ENCODE measurements at places on chromosomes 12 and 14.
A peak's percentile ranks its signal among the peaks of the same experiment; 100 is the strongest.

- H3K36me3 ChIP-seq, result no peaks in the 10 kb centered on the region
- H3K27me3 ChIP-seq, result no peaks in the 10 kb centered on the region
Measured at GRCh38 chr12:61694214-61694613, 566.0 kb upstream of the USP15 start.

- H3K4me1 ChIP-seq, result no peaks in the 10 kb centered on the region
- DNase-seq, result no peak
- H3K36me3 ChIP-seq, result no peaks in the 10 kb centered on the region
- no peak overlapping the region for H3K4me3 ChIP-seq
- H3K27me3 ChIP-seq, result no peaks in the 10 kb centered on the region
Measured at GRCh38 chr12:110109037-110109836, 14.9 kb upstream of the IFT81 start.

DNA sequence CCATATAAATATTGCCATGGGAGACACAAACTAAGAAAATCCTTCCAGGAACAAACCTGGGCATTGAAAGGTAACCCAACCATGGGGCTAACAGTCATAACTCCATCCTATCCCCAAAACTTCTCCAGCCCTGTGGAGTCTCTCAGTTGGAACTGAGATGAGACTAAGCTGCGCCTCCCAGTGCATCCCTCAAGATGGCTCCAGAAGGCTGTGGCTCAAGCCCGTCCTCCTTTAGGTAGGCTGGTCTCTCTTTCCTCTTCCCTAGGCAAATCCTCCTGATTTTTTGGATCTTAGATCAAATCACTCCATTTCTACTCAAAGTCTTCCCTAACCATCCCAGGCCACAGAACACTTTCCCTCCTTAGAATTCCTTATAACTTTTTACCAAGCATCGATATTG lies 364.3 kb upstream of the CCDC196 start:
- H3K27ac ChIP-seq, result no peak overlapping the region
- no peaks in the 10 kb centered on the region for H3K36me3 ChIP-seq
- DNase-seq, result no peak
- H3K4me3 ChIP-seq, result no peak overlapping the region

GRCh38 chr12:12872934-12873275 lies 18.5 kb upstream of the GPRC5A start:
- no peak overlapping the region for H3K4me3 ChIP-seq
- no peaks in the 10 kb centered on the region for H3K27me3 ChIP-seq
- no peak for DNase-seq
- no peaks in the 10 kb centered on the region for H3K36me3 ChIP-seq
- H3K27ac ChIP-seq, result no peak overlapping the region

DNA sequence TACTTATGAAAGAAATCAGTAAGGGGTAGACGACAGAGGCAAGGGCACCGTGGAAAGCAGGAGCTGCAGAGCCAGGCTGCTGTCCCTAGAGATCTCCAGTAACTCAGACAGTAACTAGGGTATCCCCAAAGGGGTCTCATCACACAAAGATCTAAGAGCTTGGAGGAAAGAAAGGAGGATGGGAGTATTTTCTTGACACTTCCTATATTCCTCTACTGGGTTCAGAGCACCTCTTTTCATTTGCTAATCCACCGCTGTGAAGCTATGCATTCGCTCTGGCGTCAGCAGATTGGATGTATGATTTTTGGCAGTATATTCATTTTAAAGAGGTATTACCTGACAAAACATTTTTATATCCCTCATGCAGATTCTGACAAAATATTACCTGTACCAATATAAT lies 12.6 kb downstream of the USP44 start:
- H3K36me3 ChIP-seq, result peaks cover 9% of the 10 kb centered on the region
- no peaks in the 10 kb centered on the region for H3K27me3 ChIP-seq
- DNase-seq, result no peak
- H3K4me3 ChIP-seq, result no peak overlapping the region
- H3K4me1 ChIP-seq, result peaks cover 22% of the 10 kb centered on the region
- H3K27ac ChIP-seq, result peak overlapping the region; percentile 25

GRCh38 chr12:7117670-7118069 lies 8.7 kb upstream of the C1RL start:
- no peak overlapping the region for H3K27ac ChIP-seq
- no peaks in the 10 kb centered on the region for H3K4me1 ChIP-seq
- no peaks in the 10 kb centered on the region for H3K36me3 ChIP-seq
- no peaks in the 10 kb centered on the region for H3K27me3 ChIP-seq
- H3K4me3 ChIP-seq, result no peak overlapping the region

- H3K27ac ChIP-seq, result no peak overlapping the region
- H3K36me3 ChIP-seq, result no peaks in the 10 kb centered on the region
- no peaks in the 10 kb centered on the region for H3K27me3 ChIP-seq
Measured at GRCh38 chr14:52835122-52835903, 43.9 kb upstream of the GNPNAT1 start.

DNA sequence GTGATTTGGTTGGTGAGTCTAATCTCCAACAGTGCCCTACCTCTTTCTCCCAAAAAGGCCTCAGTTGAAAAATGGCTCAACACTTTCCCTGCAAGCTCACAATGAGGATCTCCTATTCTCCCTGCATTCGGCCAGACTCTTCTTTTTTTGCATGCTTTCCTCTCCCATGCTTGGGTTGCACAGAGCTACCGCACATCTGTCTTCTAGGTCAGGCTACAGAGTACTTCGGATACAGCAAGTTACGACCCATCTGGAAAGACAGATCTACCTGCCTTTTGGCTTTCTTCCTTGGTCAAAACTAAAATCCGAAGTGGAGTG lies 305 bp upstream of the SLC16A7 start:
- peaks cover 7% of the 10 kb centered on the region for H3K4me1 ChIP-seq
- peak overlapping the region; percentile 55 for H3K4me3 ChIP-seq
- DNase-seq, result no peak
- peaks cover 11% of the 10 kb centered on the region for H3K27me3 ChIP-seq

DNA sequence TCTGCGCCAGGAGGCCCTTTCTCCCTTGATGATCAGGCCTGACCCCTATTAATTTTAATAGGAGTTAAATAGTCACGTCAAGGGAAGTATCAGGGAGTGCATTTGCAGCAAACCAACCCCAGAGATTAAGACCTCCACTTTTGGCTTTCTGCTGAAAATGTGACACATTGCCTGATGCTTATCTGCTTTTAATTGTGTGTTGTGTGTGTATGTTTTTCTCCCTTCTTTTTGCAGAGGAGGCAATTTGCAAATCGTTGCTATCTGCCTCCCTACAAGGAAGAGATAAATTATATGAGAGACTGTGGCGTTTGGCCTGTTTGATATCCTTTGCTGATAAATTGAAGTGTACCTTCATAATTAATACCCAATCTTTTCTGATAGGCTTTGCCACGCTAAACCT lies 822.9 kb downstream of the VRK1 start:
- no peak for DNase-seq
- H3K27ac ChIP-seq, result no peak overlapping the region
- no peaks in the 10 kb centered on the region for H3K36me3 ChIP-seq
- no peak overlapping the region for H3K4me3 ChIP-seq

GRCh38 chr14:55026793-55027561 lies at the start of the genes SOCS4 and WDHD1:
Gene SOCS4, plus strand, starts transcription at chr14:55027236. Its CDS starts 15,806 bp downstream, at chr14:55043042.
Gene WDHD1, minus strand, starts transcription at chr14:55027099. Its CDS starts 312 bp downstream, at chr14:55026787.
- peak within 1 kb of the TSS; percentile 97 for H3K27ac ChIP-seq
- H3K27me3 ChIP-seq, result no peaks in the 10 kb centered on the region
- peak; percentile 82 for DNase-seq
- H3K4me1 ChIP-seq, result no peaks in the 10 kb centered on the region

- H3K27ac ChIP-seq, result no peak overlapping the region
- H3K4me3 ChIP-seq, result no peak overlapping the region
- H3K4me1 ChIP-seq, result no peaks in the 10 kb centered on the region
- DNase-seq, result no peak
Measured at GRCh38 chr12:115354007-115354890, 670.3 kb upstream of the TBX3 start.

GRCh38 chr14:60646226-60646818 lies 3.0 kb downstream of the SIX1 start:
- DNase-seq, result peak; percentile 69
- peaks cover 17% of the 10 kb centered on the region for H3K4me1 ChIP-seq
- no peak overlapping the region for H3K4me3 ChIP-seq
- peaks cover 2% of the 10 kb centered on the region for H3K36me3 ChIP-seq
- H3K27ac ChIP-seq, result no peak overlapping the region
- H3K27me3 ChIP-seq, result peaks cover 98% of the 10 kb centered on the region

GRCh38 chr12:40105265-40105514 lies 691 bp downstream of the SLC2A13 start:
- peaks cover 7% of the 10 kb centered on the region for H3K27me3 ChIP-seq
- peaks cover 5% of the 10 kb centered on the region for H3K4me1 ChIP-seq
- peak overlapping the region; percentile 81 for H3K4me3 ChIP-seq
- no peak for DNase-seq

GRCh38 chr14:57487771-57488170 lies 5.9 kb downstream of the CCDC198 start:
- DNase-seq, result no peak
- H3K27ac ChIP-seq, result no peak overlapping the region
- no peaks in the 10 kb centered on the region for H3K27me3 ChIP-seq
- no peak overlapping the region for H3K4me3 ChIP-seq
- H3K4me1 ChIP-seq, result no peaks in the 10 kb centered on the region

DNA sequence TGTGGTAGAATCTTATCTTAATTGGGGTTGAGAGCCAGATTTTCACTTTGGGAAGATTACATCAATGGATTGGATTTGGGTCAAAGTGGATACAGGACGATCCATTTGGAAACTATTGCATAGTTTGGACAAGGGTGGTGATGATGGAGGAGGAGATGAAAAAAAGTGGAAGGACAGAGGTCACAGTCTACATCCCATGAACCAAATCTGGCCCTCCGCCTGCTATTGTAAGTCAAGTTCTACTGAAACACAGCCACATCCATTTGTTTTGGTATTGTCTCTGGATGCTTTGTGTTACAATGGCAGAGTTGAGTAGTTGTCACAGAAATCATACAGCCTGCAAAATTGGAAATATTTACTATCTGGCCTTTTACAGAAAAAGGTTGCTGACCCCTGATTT lies 296.8 kb upstream of the NOS1 start:
- H3K27ac ChIP-seq, result no peak overlapping the region
- no peaks in the 10 kb centered on the region for H3K36me3 ChIP-seq
- H3K27me3 ChIP-seq, result no peaks in the 10 kb centered on the region
- H3K4me1 ChIP-seq, result no peaks in the 10 kb centered on the region
- no peak overlapping the region for H3K4me3 ChIP-seq

DNA sequence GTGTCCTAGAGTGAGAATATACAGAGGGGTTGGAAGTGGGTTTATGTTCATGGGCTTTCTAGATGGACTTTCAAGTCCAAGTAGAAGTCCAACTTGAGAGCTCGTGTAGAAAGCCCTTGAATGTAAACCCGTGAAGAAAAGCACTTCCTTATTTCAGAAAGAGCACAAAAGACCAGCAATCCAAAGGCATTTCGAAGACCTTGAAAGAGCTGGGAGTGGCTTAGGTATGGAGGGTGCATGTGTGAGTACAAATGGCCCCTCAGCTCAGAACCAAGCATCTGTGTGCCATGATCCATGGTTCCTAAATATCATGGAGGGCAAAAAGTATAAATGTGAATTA lies 160.7 kb downstream of the ETV6 start:
- no peaks in the 10 kb centered on the region for H3K27me3 ChIP-seq
- no peak for DNase-seq
- H3K4me3 ChIP-seq, result no peak overlapping the region
- H3K36me3 ChIP-seq, result no peaks in the 10 kb centered on the region
- peaks cover 30% of the 10 kb centered on the region for H3K4me1 ChIP-seq

DNA sequence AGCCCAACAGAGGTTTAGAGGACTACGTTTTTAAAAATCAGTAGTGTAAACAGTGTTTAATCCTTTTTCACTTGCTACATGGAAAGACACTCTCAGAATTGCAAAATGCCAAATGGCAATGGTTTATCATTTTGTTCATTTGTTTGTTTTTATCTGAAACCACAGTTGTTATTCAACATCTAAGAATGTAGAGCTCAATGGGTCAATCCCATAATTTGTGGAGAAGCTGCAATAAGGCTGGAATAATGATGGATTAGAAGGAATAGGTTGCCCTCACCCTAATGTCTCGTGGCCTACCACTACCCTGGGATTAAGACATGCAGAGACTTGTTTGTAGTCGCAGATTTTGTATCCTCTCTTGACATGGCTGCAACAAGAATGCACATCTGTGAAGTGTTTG lies 115.7 kb downstream of the LLPH start:
- H3K27me3 ChIP-seq, result no peaks in the 10 kb centered on the region
- H3K27ac ChIP-seq, result no peak overlapping the region
- no peaks in the 10 kb centered on the region for H3K4me1 ChIP-seq
- H3K36me3 ChIP-seq, result no peaks in the 10 kb centered on the region
- H3K4me3 ChIP-seq, result no peak overlapping the region
- no peak for DNase-seq

DNA sequence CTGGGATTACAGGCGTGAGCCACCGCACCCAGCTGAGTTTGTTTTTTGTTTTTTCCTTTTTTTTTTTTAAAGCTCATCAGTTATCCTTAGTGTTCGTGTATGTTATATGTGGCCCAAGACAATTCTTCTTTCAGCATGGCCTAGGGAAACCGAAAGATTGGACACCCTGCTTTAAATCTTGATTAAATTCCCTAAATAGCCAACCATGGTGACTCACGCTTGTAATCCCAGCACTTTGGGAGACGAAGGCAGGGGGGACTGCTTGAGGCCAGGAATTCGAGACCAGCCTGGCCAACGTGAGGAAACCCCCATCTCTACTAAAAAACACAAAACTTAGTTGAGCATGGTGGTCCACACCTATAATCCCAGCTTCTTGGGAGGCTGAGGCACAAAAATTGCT lies 131.1 kb downstream of the MED13L start:
- no peak overlapping the region for H3K27ac ChIP-seq
- DNase-seq, result no peak
- no peaks in the 10 kb centered on the region for H3K27me3 ChIP-seq
- H3K4me1 ChIP-seq, result no peaks in the 10 kb centered on the region
- H3K4me3 ChIP-seq, result no peak overlapping the region

- H3K27ac ChIP-seq, result no peak within 1 kb of the TSS
- no peaks in the 10 kb centered on the region for H3K27me3 ChIP-seq
- H3K4me1 ChIP-seq, result peaks cover 6% of the 10 kb centered on the region
- no peak for DNase-seq
- no peaks in the 10 kb centered on the region for H3K36me3 ChIP-seq
Measured at GRCh38 chr12:125065021-125065918, at the start of gene AACS. Gene AACS, plus strand, starts transcription at chr12:125065435. Its CDS starts 150 bp downstream, at chr12:125065585.

- DNase-seq, result peak; percentile 20
- no peak overlapping the region for H3K4me3 ChIP-seq
- no peaks in the 10 kb centered on the region for H3K36me3 ChIP-seq
- H3K27me3 ChIP-seq, result no peaks in the 10 kb centered on the region
Measured at GRCh38 chr12:4217091-4217490, 56.5 kb upstream of the CCND2 start.

GRCh38 chr12:52616680-52617402 lies 1.5 kb downstream of the KRT73 start:
- no peaks in the 10 kb centered on the region for H3K36me3 ChIP-seq
- peak; percentile 13 for DNase-seq
- no peaks in the 10 kb centered on the region for H3K4me1 ChIP-seq
- no peak overlapping the region for H3K27ac ChIP-seq
- H3K27me3 ChIP-seq, result no peaks in the 10 kb centered on the region
- no peak overlapping the region for H3K4me3 ChIP-seq

GRCh38 chr14:73258076-73258475 lies 20.8 kb downstream of the PAPLN start:
- H3K4me3 ChIP-seq, result no peak overlapping the region
- H3K27ac ChIP-seq, result no peak overlapping the region
- no peaks in the 10 kb centered on the region for H3K4me1 ChIP-seq
- H3K36me3 ChIP-seq, result no peaks in the 10 kb centered on the region
- no peak for DNase-seq
